A549 (cell line): ENCODE measurements at places on chromosomes 7 and 10. TPM values are rescaled to one million over a fixed set of nuclear protein-coding genes. Genes with fewer than 3 reads are reported as not detected.
A peak's percentile ranks its signal among the peaks of the same experiment; 100 is the strongest.

UCN3 gene
- polyA plus RNA-seq = 0.11 TPM in 1 of 3 replicates, not detected in the others

PPP1R3C gene
- polyA plus RNA-seq = 9.8 to 10.9 TPM (median 10.5 TPM) in 3 replicates

TNRC18 gene
- polyA plus RNA-seq = 33.3 to 39.9 TPM (median 38.3 TPM) in 3 replicates

BEND7 gene
- polyA plus RNA-seq = 7.9 to 10.4 TPM (median 9.8 TPM) in 3 replicates

PLXDC2 gene
- polyA plus RNA-seq = 0.03 to 0.08 TPM (median 0.07 TPM) in 3 replicates

ADARB2 gene
- not detected in 3 replicates for polyA plus RNA-seq

GRCh38 chr7:123440101-123440548 lies 94.3 kb downstream of the IQUB start:
- DNase-seq = no peak

GRCh38 chr7:106329971-106330733 lies 45.4 kb upstream of the NAMPT start:
- DNase-seq = no peak

GRCh38 chr7:52271703-52272102 lies 763.7 kb upstream of the POM121L12 start:
- DNase-seq = no peak

- no peak for DNase-seq
Measured at GRCh38 chr7:41732843-41733306, 30.0 kb upstream of the INHBA start.

DNA sequence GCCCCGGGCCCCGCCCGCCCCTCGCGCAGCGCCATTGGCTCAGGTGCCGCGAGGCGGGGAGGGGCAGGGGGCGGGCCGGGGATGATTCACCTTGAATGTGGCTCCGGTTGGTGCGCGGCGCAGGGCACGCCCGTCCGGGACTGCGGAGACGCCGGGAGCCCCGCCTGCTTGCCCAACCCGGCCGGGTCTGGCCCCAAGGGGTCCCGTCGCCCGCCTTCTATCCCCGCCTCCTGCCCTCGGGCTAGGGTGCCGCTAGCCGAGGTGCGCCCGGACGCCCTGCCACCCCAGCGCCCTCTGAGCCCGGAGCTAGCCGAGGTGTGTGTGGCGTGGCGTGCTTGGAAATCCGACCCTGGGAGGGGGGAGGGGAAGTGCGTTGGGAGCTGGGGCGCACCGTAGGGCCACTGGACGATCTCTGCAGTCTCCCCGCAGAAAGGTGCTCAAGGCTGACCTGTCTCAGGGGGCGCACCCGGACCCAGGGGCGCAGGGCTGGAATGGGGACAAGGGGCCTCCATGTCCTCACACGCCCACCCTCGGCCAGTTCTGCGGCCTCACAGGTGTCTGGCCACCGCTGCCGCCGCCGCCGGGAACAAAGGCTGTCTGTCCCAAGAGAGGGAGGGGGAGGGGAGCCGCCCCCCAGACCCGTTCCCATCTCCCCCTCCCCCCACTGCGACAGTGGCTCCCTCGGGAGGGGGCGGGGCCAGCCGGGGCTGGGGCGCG lies 168.9 kb downstream of the NRF1 start:
- peak; percentile 98 for DNase-seq

DNA sequence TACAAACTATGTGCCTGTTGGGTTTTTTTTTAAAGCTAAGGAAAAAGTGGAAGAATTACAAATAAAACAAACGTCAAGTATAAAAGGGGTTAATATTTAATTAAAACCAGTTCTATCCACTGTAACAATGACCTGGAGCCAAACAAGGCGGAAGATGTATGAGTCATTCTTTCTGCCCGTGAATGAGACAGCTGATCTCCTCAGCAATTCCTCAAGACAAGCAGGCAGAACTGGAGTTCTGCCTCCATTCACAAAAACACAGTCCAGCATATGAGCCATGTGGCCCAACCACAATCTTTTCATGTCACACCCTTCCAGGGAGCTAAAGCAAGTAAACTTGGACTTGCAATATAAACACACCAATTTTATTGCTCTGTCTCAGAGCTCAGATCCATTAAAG lies 8.4 kb downstream of the ETV1 start:
- DNase-seq = peak; percentile 73

GRCh38 chr7:74044366-74045350 lies 16.7 kb downstream of the ELN start:
- DNase-seq = no peak

- DNase-seq = no peak
Measured at GRCh38 chr10:103645141-103646054, 151.9 kb downstream of the NEURL1 start.

DNA sequence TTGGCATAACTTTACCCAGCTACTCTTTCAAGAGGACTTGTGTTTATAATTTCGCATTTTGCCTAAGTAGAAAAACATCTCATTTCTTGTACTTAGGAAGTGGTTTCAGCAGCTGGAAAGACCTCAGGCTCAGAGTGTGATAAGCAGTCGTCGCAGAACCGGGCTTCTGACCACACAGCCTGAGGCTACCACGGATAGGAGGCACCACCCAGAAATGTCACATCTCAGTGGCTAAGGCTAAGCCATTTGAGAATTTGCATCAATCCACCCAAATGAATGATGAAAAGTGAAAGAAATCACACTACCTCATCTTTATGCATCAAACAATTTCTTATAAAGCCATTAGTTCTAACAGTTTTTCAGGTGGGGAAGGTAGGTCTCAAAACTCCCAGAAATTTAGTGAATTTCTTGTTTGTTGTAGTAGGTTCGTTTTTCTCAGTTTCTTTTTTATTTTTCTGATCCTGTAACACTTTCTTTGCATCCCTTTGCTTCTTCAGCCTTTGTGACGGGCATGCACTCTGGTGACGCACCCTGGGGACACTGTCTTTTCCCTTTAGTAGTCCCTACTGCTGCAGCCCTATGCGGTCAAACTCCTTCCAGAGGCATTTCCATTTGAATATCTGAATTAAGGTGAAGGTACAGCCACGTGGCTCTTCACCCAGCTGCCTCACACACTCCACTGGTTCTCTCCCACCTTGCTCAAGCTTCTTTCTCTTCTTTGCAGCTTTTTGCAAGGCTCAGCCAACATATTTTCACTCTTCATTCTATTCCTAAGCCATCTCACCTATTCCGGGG lies 68.5 kb downstream of the MAP3K8 start:
- no peak for DNase-seq

DNA sequence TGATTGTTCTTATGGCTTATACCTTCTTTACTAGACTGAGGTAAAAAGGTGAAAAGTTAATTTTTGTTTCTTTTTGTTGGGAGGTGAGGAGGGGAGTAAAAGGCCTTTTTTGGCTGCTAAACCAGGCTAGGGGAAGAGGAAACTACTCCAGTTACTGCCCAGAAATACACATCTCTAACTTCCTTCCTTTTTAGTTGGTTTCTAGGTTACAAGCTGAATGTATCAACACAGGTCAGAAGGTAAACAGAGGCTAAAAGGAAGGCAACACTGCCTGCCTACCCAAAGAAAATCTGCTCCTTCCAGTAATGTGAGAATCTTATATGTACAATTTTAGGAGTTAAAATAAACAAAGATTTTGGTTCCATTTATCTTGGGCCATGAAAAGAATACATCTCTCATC lies 140.4 kb downstream of the NRBF2 start:
- DNase-seq = no peak

DNA sequence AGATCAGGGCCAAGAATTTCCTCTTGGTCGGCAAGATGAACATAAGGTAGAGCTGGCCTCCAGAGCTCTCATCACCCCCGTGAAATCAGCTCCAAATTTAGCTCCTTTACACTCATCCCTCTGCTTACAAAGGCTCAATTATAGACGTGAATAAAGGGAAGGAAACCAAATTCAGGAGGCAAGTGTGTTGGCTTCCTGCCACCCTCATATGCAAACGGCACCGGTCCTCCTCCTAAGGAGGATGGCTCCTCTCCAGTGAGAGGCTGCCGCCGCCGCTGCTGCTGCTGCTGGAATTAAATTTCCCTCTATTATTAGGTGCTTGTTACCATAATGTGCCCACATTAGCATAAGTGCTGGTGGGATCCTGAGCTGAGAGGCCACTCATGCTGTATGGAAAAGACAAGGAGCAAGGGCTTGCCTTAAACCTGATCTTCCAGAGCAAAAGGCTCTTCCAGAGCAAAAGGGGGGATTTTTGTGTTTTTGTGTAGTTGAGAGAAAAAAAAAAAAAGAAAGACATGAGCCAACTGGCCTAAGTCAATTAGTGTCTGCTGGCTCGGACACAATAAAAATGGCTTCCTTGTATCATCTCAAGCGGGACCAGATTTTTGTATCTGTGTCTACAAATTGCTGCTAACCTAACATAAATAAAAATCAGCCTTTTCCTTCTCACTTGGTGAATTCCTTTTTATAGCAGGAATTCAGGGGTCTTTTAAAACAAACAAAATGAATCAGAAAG lies 68.4 kb downstream of the CDHR3 start:
- no peak for DNase-seq

DNA sequence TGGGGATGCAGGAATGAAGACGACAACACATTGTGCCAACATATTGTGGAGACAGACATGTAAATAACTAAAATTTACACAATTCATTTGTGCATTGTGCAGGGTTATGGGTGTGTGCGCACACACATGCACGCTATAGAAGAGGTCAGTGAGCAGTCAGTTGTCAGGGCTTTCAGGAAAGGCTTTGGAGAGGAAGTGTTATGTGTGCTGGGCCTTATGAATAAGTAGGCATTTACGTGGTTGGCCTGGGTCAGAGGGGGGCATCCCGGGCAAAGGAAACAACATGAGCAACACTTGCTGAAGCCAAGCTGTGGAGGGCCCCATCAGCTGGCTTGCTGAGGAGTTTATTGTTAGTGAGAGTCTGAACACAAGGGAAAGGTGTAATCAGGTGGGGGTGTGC lies 4.1 kb downstream of the PRXL2A start:
- no peak for DNase-seq

DNA sequence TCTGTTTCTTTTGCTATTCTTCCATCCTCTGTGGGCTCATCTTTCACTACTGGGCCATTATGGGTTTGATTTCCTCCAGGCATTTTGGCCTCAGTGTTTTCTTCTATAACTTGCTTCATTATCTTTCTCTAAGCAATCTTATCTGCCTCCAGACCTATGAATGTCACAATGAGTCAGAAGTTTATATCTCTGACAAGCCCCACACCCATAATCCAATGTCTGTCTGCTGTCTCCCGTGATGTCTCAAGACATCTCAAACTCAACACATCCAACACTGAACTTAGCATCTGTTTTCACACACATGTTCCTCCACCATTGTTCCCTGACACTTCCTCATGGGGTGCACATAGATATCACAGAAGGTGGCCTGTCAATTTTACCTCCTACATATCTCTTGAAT lies 46.7 kb upstream of the RHOBTB1 start:
- no peak for DNase-seq

GRCh38 chr7:749140-749551 lies 22.1 kb upstream of the PRKAR1B start:
- DNase-seq = no peak

GRCh38 chr10:117138838-117139580 lies 939 bp upstream of the VAX1 start:
- DNase-seq = no peak

- DNase-seq = no peak
Measured at GRCh38 chr10:121947343-121948330, 19.8 kb upstream of the ATE1 start.

- no peak for DNase-seq
Measured at GRCh38 chr10:109343293-109343692, 580.0 kb downstream of the XPNPEP1 start.

GRCh38 chr10:17059197-17059688 lies 70.4 kb downstream of the CUBN start:
- no peak for DNase-seq

DNA sequence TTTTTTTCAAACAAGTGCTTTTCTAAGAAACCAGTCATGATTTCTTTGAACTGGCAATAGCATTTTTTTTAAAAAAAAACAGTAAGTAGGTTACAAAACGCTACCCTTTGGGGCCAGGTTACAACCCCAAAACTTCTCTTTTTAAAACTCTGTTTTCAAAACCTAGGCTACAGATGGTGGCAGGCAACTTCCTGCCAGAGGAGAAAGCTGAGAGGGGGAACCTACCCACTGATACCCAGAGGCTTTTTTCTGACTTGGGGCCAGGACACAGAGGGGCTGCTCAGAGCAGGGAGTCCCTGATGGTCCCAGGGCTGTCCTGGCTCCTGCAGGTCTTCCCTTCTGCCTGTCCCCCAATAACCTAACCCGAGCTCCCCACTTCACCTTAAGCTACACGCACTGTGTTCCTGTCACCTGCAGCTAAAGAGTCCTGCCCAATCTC lies 6.9 kb downstream of the STN1 start:
- no peak for DNase-seq
